Neural progenitor cell (in vitro differentiated cells): ENCODE measurements at places on chromosomes 6 and 20.
A peak's percentile ranks its signal among the peaks of the same experiment; 100 is the strongest.

DNA sequence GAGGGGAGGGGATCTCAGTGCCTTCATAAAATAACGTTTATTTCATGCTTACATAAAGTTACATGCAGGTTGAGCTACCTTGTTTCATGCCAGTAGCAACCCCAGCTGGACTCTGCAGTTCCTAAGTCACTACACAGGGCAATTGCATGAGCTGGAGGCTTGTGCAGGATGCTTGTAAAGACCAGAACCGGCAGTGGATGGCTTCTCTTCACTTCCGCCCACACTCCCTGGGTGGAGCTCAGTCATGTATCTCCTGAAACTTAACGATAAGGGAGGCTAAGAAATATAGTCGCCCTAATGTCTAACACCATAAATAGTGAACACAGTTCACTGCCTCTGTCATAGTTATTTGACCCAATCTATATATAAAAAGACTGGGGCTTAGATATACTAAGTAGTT, 99.4 kb upstream of the RAB32 start:
- H3K4me3 ChIP-seq, result no peak overlapping the region
- peak; percentile 8 for DNase-seq
- no peak overlapping the region for H3K27ac ChIP-seq
- no peaks in the 10 kb centered on the region for H3K27me3 ChIP-seq

DNA sequence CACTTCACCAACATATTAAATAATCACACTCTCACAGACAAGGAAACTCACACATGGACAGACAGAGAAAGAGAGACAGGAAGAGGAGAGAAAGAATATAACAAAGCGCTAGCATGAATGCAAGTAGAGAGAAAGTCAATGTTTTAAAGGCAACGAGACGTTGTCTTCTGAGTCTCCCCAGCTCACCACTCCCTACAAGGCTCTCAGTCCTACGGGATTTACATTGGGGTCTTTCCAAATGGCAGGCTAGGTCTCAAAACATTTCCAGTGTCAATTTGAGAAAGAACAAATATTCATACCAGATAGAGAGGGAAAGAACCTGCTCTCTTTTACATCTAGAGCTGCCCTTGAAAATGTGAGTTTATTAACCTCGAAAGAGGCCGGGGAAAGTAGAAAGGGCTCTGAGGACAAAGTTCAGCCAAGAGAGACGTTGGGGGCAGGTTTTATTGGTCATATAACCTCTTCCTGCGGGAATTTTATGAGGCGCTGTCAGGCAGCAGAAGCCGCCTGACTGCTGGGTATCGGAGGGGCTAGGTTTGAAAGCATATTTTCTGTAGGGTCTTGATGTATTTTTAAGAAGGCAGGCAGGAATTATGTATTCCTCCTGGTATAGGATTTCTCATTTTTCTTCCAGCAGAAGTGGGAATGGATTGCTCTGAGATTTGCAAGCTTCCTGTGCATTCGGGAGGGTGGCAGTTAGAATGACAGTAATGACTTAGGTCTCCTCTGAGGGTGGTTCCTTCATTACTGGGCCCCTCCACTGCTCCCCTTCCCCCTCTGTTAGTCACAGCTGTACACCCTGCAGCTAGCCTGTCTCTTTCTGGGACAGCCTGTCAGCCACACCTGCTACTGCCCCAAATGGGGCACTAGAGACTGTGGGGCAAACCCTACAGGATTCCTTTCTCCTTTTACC, 34.4 kb upstream of the KIF16B start:
- H3K4me3 ChIP-seq, result no peak overlapping the region
- no peak for DNase-seq
- no peaks in the 10 kb centered on the region for H3K4me1 ChIP-seq

GRCh38 chr20:35698298-35699126, 640 bp downstream of the NFS1 start:
- H3K36me3 ChIP-seq, result peaks cover 5% of the 10 kb centered on the region
- DNase-seq, result peak; percentile 47
- peak overlapping the region; percentile 73 for H3K27ac ChIP-seq
- H3K4me1 ChIP-seq, result peaks cover 12% of the 10 kb centered on the region

GRCh38 chr6:157753291-157753690, 69.8 kb upstream of the SNX9 start:
- H3K4me1 ChIP-seq, result peaks cover 7% of the 10 kb centered on the region
- no peaks in the 10 kb centered on the region for H3K36me3 ChIP-seq
- no peak overlapping the region for H3K27ac ChIP-seq
- H3K4me3 ChIP-seq, result no peak overlapping the region
- no peak for DNase-seq
- H3K27me3 ChIP-seq, result no peaks in the 10 kb centered on the region

GRCh38 chr6:162344646-162345010, 382.9 kb downstream of the PRKN start:
- peaks cover 21% of the 10 kb centered on the region for H3K4me1 ChIP-seq
- H3K27ac ChIP-seq, result no peak overlapping the region
- H3K4me3 ChIP-seq, result no peak overlapping the region

DNA sequence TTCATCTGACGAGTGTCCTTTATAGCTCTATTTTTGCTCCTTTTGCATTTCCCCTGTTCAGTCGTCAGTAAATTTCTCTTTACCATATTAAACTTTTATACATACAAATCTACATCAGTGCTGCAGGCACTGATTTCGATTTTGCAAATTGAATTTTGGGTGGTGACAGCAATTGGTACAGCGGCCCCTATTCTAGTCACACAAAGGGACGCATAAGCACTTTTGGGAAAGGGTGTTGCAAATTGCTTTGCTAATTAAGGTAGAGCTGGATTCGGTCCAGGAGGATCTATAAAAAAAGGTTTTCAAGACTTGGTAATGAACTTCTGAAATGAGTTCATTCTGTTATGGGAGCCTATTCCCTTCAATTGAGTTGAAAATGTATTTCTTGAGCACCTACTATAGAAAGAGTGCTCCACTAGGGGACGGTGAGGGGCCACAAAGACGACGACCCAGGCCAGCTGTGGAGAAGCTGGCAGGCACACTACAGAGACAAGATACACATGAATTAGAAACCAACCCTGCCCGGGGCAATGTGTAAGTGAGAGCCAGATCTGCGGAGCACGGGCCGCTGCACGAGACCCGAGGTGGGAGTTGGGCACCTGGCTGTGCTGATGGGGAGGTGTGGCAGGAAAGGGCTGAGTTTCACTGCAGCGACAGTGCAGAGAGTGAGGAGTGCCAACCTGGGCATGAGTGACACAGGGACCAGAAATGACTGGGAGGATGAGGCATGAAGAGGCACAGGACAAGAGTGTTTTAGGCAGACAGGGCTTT, 5.4 kb downstream of the UQCC2 start:
- H3K36me3 ChIP-seq, result no peaks in the 10 kb centered on the region
- H3K27ac ChIP-seq, result no peak overlapping the region
- peaks cover 14% of the 10 kb centered on the region for H3K4me1 ChIP-seq
- no peaks in the 10 kb centered on the region for H3K27me3 ChIP-seq
- no peak overlapping the region for H3K4me3 ChIP-seq
- DNase-seq, result no peak
